ENCODE measurements at places on chromosomes 16 and 17.
A peak's percentile ranks its signal among the peaks of the same experiment; 100 is the strongest.

DNA sequence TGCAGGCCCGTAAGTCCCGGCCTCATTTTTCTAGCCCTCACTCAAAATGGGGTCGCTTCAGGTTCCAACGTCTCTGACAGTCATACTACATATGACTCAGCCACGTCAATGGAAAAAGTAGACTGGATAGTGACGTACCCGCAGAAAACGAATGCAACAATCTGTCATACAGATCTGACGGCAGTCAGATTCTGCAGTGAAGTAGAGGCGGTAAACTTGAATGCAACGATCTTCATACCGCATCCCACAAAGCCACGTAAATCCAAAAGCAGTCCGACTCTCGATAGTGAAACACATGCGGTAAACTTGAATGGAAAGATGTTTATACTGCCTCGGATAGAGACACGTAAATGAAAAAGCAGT lies 38.4 kb upstream of the ARL4D start:
- H3K27me3 ChIP-seq, result no peaks in the 10 kb centered on the region
- H3K36me3 ChIP-seq, result no peaks in the 10 kb centered on the region
- H3K27ac ChIP-seq, result peak overlapping the region; percentile 97

- no peak overlapping the region for H3K4me3 ChIP-seq
- H3K27ac ChIP-seq, result no peak overlapping the region
- H3K27me3 ChIP-seq, result no peaks in the 10 kb centered on the region
Observed at GRCh38 chr17:81615401-81615930, 21.4 kb downstream of the NPLOC4 start.

DNA sequence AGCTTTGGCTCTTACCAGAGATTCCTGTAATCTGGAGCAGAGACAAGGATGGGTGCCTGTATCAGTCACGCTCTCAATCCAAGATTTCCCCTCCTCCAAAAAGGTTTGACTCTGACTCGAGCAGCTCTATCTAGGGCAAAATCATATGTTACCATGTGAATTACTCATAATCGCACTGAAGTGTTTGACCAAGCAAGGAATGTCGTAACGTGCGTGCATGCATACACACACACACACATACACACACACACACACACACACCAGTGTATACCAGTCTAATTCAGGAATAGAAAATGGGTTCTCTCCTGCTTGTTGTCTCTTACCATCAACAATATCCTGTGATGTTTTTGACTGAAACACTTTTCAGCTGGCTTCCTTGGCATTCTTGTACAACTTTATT lies 835.1 kb downstream of the KCNJ2 start:
- no peak overlapping the region for H3K4me3 ChIP-seq
- no peaks in the 10 kb centered on the region for H3K36me3 ChIP-seq
- no peaks in the 10 kb centered on the region for H3K4me1 ChIP-seq
- no peak for DNase-seq

DNA sequence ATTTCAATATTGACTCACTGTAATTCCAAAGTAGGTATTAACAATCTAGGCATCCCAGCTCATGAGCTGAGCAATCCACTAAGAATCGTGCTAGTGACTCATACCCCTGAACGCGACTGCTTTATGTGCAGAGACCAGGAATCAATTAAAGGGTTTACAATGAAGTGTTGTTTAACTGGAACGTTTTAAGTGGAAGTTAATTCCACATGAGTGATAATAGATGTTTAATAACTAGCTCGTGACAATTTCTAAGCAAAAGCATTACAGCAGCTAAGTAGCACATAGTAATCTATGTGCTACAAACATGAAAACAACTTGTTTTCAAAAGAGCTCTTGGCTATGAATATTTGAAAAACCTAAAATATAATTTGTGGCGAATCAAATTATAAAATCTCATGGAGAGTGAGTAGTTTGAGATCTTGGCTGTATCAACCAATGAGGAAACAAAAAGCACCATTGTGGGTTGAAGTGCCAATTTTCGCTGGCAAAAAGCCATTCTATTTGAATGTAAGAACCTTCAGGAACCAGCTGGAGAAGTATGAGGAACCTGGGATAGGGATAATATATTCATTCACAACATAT lies 9.4 kb downstream of the GJC1 start:
- H3K27me3 ChIP-seq, result no peaks in the 10 kb centered on the region
- H3K36me3 ChIP-seq, result no peaks in the 10 kb centered on the region
- DNase-seq, result no peak
- no peak overlapping the region for H3K27ac ChIP-seq
- no peak overlapping the region for H3K4me3 ChIP-seq

All from breast epithelium (tissue), 4 donors.